ENCODE measurements at places on chromosomes 1 and 21.

GRCh38 chr1:226882631-226883409 lies 12.4 kb downstream of the PSEN2 start:
- no peak for DNase-seq

GRCh38 chr21:35484851-35485250 lies 435.7 kb upstream of the RUNX1 start:
- DNase-seq = no peak

- no peak for DNase-seq
These were observed 46.6 kb upstream of the DUSP10 start for GRCh38 chr1:221788466-221788865.

DNA sequence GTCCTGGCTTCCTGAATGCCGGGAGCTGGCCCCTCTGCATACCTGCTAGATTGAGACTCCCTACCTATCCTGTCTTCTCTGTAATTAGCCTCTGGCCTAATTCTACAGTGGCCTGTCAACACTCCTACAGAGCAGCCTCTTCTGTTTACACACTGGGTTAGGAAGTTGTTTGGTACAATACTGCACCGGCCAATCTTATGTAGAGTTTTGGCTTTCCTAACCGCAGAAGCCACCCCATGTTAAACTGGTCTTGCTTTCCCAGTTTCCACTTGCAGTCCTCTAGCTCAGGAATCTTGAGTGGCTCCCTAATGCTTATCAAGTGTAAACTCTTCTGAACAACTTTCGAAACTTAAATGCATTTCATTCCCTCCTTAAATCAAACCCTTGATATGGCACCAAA lies 42.8 kb downstream of the DPH5 start:
- no peak for DNase-seq

GRCh38 chr1:159207774-159208173 lies 3.1 kb downstream of the ACKR1 start:
- DNase-seq = no peak

GRCh38 chr21:33368124-33368523 lies 35.1 kb upstream of the IFNGR2 start:
- no peak for DNase-seq

DNA sequence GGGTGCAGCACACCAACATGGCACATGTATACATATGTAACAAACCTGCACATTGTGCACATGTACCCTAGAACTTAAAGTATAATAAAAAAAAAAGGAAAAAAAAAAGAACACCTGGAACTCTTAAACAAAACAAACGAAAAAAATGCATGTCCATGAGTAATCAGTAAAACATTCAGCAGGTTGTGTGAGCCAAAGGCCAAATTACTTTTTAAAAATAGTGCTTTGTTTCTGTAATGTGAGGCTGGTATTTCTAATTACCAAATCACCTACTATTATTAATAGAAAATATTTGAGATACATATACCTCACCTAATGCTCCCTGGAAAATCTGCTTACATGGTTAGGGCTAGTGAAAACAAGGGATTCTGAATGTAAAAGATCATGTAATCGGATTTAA lies 294.4 kb upstream of the NR5A2 start:
- no peak for DNase-seq

GRCh38 chr1:24490101-24490781 lies 12.4 kb upstream of the RCAN3 start:
- DNase-seq = no peak

DNA sequence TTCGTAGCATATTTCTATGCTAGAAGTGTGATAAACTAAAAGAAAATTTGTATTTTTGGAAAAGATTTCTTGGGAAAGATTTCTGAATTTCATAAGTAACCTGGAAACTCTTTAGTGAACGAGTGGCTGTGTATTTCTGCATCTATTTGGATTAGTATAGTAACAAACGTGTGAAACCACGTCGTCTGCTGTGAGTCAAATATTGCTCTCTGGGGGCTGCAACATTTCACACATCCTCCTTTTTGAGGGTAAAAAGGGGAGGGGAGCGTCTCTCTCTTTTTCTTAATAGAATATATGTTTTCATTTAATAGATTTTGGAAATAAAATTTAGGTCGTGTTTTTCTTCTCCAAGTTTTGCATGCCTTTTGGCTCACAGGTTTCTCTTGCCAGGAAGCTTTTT lies 44.8 kb downstream of the LHX9 start:
- DNase-seq = no peak

GRCh38 chr1:150553392-150554085 lies 4.3 kb downstream of the ADAMTSL4 start:
- no peak for DNase-seq

DNA sequence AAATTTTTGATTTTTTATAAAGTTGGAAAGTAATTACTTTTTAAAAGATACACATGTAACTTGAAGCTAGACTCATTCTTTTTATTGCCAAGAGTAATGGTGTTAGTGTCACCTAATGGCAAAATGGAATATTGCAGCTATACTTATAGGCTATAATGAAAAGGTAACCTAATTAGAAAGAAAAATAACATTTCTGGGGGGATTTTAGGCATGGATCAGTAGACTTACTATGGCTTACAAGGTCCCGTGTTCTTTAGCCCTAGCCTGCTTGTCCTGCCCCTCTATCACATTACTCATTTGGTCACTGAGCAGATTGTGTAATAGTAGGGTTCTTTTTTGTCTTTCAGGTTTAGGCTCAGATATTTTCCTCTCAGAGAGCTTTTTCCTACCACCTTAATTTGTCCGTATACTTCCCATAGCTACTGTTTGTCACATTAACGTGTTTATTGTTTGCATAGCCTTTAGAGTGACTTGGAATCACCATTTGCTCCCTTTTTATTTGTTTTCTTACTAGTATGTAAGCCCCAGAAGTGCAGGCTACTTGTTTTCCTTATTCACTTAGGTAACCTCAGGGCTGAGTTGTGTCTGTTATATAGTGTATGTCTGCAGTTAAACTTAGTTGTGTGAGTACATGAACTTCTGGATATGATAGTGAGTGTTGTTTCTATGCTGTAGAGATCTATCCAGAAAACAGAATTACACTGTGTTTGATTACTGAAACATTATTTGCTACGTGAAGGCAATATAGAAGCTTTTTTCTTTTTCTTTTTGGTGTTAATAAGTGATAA lies 58.7 kb downstream of the RABGAP1L start:
- no peak for DNase-seq

- DNase-seq = no peak
These were observed 8.8 kb downstream of the PRXL2B start for GRCh38 chr1:2595261-2595811.

- DNase-seq = no peak
These were observed 823.0 kb upstream of the PRMT6 start for GRCh38 chr1:106233511-106233910.

DNA sequence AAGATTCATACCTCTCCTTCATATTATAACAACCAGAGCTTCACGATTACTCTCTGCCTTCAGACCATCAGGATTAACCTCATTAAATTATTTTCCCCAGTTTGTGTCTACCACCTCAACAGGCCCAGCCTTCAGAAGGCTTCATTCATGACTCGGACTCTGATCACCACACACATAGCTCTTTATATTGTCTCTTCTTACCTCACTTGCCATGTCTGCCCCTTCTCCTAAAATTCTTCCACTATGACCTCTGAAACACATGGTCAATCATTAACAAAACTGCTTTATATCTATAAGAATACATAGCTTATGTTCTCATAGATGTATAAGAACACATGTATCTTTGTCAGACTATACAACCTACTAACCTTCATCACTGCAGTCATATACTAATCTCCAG lies 79.8 kb downstream of the USP1 start:
- DNase-seq = no peak

DNA sequence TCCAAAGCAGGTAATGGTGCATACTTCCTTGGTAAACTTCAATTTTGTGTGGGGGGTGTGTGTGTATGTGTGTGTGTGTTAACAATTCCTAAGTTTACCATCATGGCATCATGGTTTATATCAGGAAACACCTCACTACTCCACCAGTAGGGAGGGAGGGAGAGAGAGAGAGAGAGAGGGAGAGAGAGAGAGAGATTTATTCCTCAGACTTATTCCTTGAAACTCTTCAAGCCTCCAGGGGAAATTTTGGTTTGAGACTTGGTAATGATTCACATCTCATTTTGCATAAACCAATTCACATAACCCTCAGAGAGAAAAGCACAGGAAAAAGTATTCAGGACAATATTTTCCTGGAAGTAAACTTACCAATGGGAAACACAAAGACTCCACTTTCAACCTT lies 115.0 kb downstream of the TTLL7 start:
- DNase-seq = no peak

DNA sequence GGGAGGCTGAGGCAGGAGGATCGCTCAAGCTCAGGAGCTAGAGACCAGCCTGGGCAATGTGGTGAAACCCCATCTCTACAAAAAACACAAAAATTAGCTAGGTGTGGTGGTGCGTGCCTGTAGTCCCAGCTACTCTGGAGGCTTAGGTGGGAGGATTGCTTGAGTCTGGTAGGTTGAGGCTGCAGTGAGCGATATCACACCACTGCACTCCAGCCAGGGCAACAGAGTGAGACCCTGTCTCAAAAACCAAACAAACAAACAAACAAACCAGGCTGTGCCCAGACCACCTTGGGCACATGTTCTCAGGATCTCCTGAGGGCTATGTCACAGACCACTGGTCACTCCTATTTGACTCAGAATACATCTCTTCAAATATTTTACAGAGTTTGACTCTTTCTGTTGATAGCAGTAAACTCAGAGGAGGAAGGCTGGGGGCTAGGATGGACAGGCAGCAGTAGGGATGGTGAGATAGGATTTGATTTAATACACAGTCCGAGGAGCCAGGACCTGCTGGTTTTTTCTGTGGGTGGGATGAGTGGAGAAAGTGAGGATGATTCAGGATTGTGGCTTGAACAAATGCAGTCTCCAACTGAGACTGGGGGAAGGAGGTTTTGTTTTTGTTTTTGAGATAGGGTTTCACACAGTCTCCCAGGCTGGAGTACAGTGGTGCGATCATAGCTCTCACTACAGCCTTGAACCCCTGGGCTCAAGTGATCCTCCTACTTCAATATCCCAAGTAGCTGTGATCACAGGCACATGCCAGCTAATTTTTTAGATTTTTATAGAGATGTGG lies 46.5 kb downstream of the OLFML3 start:
- DNase-seq = no peak

- DNase-seq = no peak
These were observed 168.2 kb downstream of the GRIK1 start for GRCh38 chr21:29771491-29772066.

DNA sequence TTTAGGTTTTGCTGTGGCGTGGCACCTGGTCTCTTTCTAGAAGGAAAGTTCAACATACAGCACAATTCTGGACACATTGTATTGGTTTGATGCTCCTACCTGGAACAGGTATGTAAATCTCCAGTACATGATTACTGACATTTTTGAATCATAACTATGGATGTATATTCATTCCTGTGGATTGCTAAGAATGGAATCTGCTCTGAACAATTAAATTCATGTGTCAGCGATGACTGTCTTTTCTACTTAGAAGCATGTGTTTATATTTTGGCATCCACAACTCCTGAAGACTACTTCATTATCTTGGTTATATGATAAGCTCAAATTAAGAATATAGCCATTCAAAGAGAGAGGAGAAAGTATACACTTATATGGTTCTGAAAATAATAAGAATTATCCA lies 291.8 kb downstream of the CHRM3 start:
- no peak for DNase-seq

GRCh38 chr1:198143797-198144196 lies 13.0 kb upstream of the NEK7 start:
- DNase-seq = no peak

GRCh38 chr1:102834688-102835320 lies 273.5 kb downstream of the COL11A1 start:
- DNase-seq = no peak

- DNase-seq = no peak
These were observed 413.3 kb upstream of the ADGRL2 start for GRCh38 chr1:81387446-81387845.

- no peak for DNase-seq
These were observed 20.7 kb upstream of the S100A7 start for GRCh38 chr1:153481124-153481523.

- no peak for DNase-seq
These were observed 826 bp downstream of the TRIM17 start for GRCh38 chr1:228415853-228416216.

DNA sequence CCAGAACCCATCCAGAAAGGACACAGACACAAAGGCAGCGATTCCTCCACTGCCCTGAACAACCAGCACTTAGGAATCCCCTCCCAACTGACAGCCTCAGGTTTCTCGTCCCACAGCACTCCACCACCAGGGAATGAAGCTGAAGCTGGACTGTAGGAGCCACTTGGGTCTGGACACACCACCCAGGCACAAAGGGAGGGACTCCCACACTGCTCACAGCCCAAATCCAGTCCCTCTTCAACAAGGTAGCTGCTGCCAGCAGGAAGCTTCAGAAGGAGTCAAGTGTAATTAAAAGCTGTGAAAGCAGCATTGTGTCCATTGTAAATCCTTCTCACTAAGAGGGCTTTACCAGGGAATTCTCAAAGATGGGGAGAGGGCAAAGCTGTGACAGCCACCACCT lies 29.0 kb downstream of the LMX1A start:
- DNase-seq = no peak

DNA sequence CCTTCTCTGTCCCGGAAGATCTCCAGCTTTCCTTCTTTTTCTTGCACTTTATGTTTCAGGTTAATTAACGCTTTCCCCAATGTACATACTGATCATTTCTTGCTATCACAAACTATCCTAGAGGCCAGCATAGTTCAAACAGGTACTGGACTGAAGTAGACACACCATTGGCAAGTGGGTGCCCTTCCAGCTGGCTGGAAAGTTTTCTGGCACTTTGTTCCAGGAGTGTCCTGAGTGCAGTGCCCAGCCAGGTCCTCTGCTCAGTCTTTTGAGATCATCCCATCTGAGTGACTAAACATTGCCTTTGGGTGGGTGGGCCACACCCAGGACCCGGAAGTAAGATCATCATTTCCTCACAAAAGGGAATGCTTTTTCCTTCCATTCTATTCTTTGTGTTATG lies 15.0 kb upstream of the DUSP23 start:
- DNase-seq = no peak

DNA sequence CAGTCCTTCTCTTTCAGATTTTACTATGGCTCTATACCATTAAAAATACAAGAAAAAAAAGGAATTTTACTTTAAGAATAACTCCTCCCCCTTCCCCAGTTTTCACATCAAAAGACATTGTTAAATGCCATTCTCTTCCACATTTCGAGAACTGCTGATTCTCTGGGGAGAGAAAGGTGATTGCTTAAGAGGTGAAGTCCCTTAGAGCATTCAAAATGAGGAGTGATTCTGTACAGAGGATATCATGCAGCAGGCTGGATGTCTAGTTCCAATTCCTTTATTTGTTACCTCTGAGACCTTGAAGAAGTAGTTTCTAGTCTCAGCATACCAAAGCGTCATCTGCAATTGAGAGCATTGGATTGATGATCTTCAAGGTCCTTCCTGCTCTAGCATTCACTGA lies 46.9 kb downstream of the FMO3 start:
- no peak for DNase-seq

GRCh38 chr21:42002421-42002958 lies 7.7 kb downstream of the ZBTB21 start:
- no peak for DNase-seq

DNA sequence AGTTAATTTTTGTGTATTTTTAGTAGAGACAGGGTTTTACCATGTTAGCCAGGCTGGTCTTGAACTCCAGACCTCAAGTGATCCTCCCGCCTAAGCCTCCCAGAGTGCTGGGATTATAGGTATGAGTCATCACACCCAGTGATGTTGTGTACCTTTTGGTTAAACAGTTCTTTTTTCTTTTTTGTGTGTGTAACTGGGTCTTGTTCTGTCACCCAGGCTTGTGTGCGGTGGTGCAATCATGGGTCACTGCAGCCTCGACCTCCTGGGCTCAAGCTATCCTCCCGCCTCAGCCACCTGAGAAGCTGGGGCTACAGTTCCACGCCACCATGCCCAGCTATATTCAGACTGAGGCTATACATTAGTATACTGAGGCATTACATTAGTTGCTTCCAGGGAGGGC lies 37.8 kb downstream of the GABPB2 start:
- DNase-seq = no peak

Measured in femur (tissue), 1 donor.